ENCODE measurements at places on chromosomes 12 and 14.

DNA sequence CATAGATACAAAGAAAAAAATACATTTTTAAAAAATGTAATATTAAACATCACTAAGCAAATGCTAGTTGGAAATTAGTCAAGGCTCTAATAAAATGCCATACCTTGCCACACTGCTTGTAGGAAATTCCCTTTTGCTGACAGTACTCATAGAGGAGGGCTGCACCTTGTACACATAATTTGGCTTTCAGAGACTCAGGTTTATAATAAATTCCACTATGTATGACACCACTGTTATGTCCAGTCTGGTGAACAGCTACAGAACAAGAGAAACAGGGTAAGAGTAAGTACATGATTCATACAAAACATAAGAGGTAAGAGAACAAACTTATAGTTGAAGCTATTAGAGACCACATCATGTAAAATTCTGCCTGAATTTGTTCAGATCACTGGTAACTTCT lies 10.1 kb downstream of the L2HGDH start:
- no peak for DNase-seq

GRCh38 chr12:66268562-66268961 lies 33.7 kb upstream of the HELB start:
- no peak for DNase-seq

- DNase-seq = no peak
These were observed 12.1 kb downstream of the ADCK1 start for GRCh38 chr14:77812028-77812427.

DNA sequence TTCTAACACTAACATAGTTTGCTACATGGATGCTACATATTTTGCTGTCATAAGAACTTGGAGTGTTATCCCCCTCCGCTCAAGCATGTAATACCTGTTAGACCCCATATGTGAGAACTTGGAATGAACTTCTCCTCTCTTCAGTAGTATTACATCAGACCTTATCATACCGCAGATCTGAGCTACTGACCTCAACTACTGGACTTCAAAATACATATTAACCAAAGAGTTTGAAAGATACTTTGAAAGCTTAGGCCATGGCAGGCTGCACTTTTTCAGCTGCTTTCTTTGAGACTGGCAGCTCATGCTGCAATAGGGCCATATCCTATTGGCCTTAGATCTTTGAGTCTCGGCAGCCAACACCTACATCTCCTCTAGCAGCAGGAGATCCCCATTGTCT lies 74.8 kb downstream of the EEA1 start:
- DNase-seq = no peak

GRCh38 chr14:73142216-73142615 lies 5.9 kb downstream of the PSEN1 start:
- DNase-seq = no peak

DNA sequence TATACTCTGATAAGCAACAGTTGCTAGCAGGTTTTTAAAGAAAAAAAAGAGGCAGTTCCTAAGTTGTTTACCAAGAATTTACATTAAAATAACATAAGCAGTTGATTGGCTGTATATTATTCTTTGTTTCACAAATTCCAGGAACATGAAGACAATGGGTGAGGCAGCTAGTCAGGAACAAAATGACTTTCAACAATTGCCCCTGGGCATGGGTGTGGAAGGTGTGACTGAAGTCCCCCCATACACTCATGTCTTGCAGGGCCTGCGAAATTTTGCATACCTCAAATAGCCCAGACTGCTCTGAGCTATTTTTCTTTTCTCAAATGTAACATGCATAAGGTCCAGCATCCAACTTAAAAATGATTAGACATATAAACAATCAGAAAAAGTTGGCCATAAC lies 267.2 kb upstream of the DIO3 start:
- DNase-seq = no peak
